ENCODE measurements at places on chromosomes 16 and 17.
A peak's percentile ranks its signal among the peaks of the same experiment; 100 is the strongest.

DNA sequence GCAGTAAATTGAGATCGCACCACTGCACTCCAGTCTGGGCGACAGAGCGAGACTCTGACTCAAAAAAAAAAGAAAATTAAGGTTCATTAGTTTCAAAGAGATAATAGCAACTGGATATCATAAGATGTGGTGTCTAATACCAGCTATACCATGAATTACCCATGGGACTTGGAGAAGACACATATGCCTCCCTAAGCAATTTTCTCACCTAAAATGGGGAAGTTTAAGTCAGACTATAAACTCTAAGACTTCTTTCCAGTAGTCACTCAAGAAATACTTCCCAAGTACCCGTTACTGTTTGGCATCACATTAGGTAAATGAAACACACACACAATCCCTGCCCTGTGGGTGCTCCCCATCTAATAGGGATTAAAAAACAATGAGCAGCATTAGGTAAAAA, 22.6 kb downstream of the SMURF2 start:
- no peak for DNase-seq

GRCh38 chr17:82267575-82268379, 5.7 kb downstream of the CSNK1D start:
- DNase-seq = peak; percentile 73

- DNase-seq = no peak
Measured at GRCh38 chr17:79913896-79914812, 74.9 kb upstream of the CBX4 start.

DNA sequence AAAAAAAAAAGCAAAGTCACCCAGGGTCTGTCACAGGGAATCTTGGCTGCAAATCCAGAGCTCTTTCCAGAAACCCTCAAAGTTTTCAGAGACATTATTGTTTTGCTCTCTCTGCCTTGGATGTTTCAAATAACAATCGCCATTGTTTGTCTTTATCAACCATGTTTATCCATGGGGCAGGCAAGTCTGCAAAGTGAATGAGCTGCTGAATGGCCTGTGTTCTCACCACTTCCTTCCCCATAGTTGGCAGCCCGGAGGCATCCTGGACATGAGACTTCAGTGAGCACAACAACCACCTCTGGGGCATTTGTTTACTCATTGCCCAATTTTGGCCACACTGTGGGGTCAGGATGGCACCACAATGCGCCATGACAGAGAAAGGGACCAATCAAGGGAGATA, 53.1 kb upstream of the USP7 start:
- no peak for DNase-seq

- DNase-seq = no peak
Measured at GRCh38 chr17:67576471-67577115, 141.1 kb upstream of the NOL11 start.

- peak; percentile 49 for DNase-seq
Measured at GRCh38 chr17:16439811-16440351, 24.5 kb downstream of the TRPV2 start.

- no peak for DNase-seq
Measured at GRCh38 chr16:64311241-64311640, 810.6 kb downstream of the CDH11 start.

DNA sequence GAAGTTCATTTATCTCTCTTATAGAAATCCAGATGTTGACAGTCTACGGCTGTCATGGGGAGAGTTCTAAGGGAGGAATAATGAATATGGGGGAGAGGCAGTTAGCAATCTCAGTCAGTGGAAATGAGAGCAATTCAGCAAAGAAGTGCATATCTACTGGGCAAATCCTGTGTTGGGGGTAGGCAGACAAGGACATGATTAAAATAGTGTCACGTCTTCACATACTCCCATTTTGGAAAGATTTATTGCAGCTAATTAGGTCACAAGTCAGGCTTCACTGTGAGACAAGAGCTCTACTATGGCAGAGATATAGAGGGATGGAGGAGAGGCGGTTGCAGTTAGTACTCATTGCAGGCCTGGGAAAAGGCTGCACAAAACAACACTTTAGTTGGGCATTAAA, 29.8 kb downstream of the LRRC36 start:
- no peak for DNase-seq

DNA sequence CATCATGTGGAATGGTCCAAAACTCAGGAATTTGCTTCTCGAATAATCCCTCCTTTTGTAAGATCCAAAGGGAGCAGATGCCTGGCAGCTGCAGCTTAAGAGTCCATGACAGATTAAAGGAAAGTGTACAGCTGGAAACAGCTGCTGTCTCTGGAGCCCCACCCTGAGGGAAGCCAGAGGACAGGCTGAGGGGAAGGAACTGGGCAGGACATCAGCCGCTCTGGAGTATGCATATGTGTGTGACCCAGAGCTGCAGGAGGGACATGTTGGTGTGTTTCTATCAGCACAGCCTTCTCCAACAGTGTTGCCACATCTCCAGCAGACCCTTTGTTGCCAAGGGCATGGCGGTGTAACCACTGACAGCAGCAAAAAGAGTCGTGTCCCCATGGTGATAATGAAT, 46.2 kb downstream of the CYB561 start:
- DNase-seq = peak; percentile 38

- DNase-seq = no peak
Measured at GRCh38 chr16:11669380-11670146, 1.3 kb downstream of the SNN start.

DNA sequence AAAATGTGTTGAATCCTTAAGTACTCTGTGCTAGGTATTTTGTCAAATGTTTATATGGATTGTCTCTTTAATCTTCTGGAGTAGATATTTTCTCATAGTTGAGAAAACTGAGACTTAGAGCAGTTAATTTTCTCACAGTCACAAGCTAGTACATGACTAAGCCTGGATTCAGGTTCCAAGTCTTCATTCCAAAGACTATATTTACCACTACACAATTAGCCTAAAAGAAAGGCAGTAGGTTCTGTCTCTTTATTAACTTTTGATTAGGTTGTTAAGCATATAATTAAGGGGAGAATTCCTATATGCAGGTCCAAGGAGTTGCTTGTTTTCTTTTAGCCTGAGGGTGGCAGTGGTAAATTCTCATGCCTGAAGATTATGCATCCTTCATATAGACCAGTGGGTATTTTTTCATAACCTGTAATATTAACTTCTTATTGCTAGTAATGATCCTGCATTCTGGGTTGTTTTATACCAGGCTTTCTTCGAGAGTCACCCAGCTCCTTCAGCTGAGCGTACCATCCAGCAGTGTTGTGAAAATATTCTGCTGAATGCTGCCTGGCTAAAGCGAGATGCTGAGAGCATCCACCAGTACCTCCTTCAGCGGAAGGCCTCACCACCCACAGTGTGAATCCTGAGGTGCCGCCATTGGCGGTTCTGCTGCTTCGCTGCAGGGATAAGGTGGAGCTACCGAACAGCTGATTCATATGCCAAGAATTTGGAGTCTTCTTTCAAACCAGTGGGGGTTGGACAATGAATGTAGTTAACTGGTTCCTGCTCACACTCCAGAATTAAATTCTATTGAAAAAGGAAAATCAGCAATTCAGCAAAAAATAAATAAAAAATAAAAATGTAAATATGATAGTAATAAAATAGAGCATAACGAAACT, 28.2 kb upstream of the KPNB1 start:
- peak; percentile 10 for DNase-seq

GRCh38 chr17:49776551-49777300, 11.8 kb upstream of the KAT7 start:
- no peak for DNase-seq

GRCh38 chr17:28071891-28072606, 29.6 kb downstream of the NLK start:
- no peak for DNase-seq

DNA sequence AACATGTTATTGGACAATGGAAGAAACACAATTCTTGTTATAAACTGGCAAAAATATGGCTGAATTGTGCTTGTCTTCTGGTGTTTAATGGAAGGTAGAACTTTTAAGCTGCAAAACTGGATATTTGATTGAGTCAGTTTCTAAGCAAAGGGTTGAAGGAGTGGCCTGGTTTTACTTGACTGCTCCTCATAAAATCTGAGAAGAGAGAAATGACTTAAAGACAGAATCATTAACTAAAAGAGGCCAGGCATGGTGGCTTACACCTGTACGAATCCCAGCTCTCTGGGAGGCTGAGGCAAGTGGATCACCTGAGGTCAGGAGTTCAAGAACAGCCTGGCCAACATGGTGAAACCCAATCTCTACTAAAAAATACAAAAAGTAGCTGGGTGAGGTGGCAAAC, 770.7 kb downstream of the CDH11 start:
- no peak for DNase-seq

GRCh38 chr17:58324056-58324408, 4.6 kb downstream of the TSPOAP1 start:
- no peak for DNase-seq

GRCh38 chr17:3973495-3974137, 9.4 kb upstream of the ATP2A3 start:
- DNase-seq = no peak

DNA sequence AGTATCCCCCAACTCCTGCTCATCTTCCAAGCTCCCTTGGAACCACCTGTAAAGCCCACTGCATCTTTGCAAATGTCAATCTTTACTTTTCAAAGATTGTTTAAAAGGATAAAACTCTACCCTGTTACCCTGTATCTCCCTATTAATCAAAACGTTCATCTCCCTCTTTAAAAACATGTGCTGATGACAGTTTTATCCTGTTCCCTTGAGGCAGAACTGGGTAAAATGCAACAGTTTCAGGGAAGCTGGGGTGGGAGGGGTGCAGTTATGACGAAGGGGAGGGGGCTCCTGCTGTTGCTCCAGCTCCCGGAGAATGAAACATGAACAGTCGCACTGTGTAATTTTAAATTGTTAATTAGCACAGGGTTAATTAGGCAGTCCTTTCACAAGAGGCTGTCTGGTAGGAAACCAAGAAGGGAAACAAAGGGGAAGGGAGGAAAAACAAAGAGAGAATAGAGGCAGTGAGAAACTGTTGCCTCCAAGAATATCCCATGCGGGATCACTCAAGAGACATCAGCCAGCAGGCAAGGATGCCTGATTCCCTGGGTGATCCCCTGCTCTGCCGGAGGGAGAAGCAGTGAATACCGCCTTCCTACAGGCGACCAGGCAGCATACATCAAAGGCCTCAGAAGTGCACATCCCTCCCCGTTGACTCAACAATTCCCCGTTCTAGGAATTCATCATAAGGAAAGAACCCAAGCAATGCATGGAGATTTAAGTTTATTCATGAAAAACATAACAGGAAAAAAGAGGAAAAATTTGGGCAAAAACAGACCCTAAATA, 84.2 kb downstream of the ZFHX3 start:
- DNase-seq = no peak

- DNase-seq = no peak
Measured at GRCh38 chr17:65918916-65919315, 273.0 kb downstream of the CEP112 start.

GRCh38 chr16:28010671-28011070, 52.8 kb downstream of the GSG1L start:
- no peak for DNase-seq

DNA sequence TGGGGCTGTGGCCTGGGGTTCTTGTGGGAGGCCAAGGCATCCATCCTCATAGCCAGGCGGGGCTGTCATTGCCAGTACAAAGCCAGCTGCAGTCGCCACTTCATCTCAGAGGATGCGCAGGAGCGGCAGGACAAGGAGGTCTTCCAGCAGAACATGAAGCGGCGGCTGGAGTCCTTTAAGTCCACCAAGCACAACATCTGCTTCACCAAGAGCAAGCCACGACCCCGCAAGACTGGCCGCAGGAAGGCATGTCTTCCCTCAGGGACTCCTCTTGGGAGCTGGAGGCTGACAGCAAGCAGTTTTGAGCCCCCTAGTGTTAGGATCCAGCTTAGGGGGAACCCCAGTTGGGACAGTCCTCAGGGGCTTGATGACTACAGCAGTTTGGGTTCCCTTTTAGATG, 15.1 kb upstream of the PLEKHG4 start:
- DNase-seq = no peak

DNA sequence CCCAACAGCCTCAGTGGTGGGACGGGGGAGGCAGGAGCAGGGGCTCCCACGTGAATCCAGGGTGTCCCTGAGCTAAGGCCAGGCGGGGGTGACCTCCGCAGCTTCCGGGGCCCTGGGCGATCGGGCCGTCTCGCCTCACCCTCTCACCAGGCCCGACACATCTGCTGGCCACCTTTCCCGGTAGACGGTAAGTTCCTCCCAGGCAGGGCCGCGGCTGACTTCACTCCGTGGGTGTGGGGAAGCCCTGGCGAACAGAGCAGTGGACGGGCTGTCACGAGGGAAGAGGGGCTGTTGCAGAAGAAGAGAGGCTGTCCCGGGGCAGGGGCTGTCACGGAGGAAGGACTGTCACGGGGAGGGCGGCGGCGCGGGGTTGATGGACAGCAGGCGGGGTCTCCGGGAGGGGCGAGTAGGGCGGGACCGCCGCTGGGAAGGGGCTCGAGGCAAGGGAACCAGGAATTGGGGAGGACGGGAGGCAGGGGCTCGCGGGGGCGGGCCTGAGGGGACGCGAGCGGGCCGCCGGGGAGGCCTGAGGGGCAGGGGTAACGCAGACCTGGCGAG, 498 bp downstream of the PKMYT1 start:
- DNase-seq = no peak

DNA sequence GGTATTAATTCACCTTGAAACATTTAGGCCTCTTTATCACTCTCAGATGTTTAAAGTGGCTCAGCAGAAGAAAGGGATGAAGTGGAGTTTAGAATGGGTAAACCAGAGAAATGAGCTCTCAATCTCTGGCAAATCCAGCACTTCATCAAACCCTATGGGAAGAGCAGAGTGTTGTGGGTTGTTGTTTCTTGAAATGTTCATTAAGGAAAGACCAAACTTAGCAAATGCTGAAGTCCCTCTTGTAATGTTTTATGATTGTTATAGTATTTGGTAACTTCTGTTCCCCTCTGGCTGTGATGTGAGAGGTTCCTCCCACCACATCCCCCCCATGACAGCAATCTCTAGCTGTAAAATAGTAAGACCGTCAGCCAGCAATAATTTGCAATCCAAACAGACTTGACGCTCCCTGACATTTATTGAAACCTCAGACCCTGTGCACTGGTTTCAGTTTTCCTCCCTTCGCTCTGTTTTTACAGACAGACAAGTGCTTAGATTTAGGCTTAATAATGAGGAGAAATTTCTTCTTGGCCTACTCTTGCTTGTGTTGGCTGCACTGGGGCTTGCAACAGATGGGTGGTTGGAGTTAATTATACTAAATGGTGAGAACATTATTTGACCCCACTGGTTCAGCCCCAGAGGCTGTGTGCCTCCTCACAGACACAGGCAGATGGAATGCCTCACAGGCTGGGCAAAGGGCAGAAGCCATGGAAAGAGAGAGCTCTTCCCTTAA, 609.4 kb upstream of the SOX9 start:
- no peak for DNase-seq
